CD4-positive, alpha-beta T cell treated with Interleukin-17A for 1 hour (primary cell): ENCODE measurements at places on chromosomes 7 and 10.
A peak's percentile ranks its signal among the peaks of the same experiment; 100 is the strongest.

DNA sequence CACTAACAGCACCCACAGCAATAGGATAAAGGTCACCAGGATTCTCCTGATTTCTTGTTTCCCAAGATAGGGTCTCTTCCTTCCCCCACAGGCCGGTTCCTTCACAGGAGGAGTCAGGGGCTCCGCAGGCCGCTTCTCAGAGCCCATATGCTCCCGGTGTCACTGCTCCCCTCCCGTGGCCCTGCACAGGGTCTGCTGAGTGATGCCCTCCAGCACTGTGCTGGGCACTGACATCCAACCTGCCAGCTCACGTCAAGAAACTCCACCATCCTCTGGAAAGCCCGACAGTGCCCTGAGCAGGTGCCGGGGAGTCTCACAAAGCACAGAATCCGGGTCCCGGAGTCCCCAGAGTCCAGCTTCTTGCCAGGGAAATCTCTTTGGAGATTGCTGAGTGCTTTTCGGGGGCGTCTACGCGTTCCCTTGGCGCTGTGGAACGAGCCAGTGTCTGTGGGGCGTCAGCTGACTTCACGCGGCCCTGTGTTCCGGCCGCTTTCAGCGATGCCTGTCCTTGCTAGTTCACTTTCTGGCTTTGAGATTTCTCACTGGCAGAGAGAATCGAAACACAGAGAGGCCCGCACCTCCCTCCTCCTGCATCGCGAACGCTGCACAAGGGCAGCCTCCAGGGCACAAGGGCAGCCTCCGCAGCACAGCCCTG lies 567.5 kb downstream of the DNAJB6 start:
- no peak for DNase-seq

- DNase-seq = no peak
Measured at GRCh38 chr10:129398711-129399141, 68.3 kb upstream of the MGMT start.

DNA sequence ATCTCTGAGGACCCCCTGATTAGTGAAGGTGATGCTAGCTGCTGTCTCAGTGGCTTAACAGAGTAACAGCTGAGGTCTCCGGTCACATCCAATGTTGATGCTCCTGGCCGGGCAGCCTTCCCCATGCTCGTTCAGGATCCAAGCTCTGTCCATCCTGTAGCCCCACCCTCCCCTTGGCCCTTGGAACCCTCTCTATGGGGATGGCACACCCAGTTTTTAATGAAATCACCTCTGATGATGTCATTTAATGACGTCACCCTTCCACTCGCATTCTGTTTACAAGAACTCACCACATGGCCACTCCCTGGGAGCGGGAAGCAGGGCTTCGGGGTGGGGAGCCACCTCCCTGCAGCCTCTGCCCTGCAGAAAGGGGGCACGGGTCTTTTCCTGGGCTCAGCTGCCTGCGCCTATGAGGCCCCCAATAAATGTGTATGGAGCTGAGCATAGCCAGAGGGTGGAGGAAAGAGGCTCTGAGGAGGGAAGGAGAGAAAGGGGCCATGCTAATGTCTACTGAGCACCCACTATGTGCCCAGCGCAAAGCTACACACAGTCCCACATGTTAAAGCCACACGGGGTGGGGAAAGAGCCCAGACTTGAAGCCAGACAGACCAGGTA lies 95.5 kb downstream of the OAT start:
- no peak for DNase-seq

GRCh38 chr7:3206101-3206500 lies 95.0 kb upstream of the SDK1 start:
- DNase-seq = no peak

DNA sequence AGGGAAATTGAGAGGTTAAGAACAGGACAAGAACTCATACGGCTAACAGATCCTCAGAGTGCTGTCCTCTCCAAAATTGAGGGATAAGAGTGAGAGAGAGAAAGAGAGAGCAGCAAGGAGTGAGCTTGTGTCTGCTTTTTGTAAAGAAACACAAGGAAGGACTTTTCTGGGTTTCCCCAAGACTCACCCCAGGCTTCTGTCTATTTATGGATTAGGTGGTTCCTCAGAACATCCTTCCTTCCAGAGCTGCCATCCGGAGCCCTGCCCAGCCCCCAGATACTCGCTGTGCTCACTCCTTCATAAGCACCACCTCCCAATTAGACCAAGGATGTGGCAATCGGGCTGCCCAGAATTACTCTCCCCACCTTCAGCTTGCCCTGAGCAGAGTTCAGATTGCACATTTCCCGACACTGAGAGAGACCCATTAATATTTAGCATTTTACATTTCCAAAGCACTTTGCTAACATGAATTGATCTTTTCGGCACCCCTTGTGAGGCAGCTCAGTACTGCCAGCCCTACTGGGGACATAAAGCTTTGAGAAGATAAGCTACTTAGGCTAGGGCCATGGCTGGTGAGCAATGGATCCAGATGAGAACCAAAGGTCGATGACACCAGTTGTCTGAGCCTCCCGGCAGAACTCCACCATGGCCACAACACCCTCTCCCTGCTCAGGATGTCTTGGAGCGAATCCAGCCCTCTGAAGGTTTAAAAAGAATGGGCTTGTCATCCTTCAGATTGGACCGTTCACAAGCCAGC lies 19.2 kb upstream of the R3HCC1L start:
- DNase-seq = no peak

- no peak for DNase-seq
Measured at GRCh38 chr10:97623277-97623676, 10.0 kb downstream of the MORN4 start.

DNA sequence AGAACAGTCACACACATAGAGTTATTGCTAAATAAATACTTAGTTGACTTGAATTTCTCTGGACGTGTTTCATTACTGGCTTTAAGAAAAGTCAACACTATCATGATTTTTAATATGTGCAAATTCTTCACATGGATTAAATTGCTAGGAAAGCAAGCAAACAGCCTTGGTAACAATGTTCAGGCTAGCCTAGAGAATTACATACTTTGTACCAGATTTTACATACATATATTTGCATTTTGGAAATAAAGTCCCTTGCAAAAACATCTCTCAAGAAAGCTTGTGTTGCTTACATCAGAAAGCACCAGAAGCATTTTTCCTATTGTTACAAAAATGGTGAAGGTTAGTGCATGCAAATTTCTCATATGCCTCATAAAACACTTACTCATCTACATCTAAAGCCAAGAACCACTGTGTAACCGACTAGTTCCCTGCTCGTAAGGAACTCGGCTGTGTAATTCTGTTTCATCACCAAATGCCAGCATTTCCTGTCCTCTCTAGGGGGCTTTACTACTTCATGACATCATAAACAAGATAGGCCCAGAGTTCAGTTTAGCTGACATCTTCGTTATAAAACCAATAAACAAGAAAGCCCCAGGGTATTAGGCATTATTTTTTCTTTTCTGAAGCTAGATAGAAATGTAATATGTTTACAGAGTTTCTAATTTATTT lies 87.8 kb downstream of the CFAP58 start:
- DNase-seq = no peak

- no peak for DNase-seq
Measured at GRCh38 chr10:7362471-7362870, 48.4 kb downstream of the SFMBT2 start.

DNA sequence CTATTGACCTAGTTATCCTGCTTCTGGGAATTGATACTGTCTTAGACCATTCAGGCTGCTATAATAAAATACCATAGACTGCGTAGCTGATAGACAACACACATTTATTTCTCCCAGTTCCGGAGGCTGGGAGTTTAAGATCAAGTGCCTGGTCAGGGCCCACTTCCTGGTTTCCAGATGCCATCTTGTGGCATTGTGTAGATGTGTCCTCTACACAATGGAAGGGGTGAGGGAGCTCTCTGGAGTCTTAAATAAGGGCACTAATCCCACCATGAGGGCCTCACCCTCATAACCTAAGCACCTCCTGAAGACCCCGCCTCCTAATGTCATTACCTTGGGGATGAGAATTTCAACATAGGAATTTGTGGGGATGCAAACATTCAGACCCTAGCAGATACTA lies 62.4 kb downstream of the SLC35B4 start:
- DNase-seq = no peak

- DNase-seq = peak; percentile 76
Measured at GRCh38 chr7:77351539-77352004, 64.6 kb downstream of the GSAP start.

DNA sequence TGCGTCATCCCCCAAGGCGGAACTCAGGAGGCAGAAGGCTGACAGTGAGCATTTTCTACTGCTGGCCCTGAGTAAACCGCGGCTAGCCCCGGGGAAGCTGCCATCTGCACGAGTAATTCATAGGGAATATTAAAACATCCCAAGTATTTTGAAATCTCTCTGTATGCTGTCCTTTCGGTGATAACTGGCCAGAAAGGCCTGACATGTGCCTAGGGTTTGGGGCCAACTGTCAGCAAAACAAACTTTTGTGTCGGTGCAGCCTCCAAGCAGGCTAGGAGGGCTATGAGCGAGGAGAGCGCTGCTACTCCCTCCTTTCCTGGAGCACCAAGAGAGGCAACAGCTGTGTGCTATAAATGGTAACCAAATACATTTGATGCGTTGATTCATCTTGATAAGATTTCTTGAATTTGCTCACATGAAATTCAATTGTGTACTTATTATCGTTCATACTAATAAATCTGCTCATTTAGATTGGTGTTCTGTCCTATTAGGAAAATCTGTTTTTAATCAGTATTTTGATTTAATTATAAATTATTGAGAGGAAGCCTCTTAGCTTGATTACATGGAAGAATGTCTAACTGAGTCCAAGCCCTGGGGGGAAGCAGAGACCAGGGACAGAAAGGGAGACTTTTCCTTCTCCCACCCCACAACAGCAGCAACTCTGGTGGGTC lies 124.4 kb upstream of the NPS start:
- DNase-seq = no peak

- DNase-seq = peak; percentile 48
Measured at GRCh38 chr7:142345811-142346210, 88.0 kb upstream of the PRSS58 start.

DNA sequence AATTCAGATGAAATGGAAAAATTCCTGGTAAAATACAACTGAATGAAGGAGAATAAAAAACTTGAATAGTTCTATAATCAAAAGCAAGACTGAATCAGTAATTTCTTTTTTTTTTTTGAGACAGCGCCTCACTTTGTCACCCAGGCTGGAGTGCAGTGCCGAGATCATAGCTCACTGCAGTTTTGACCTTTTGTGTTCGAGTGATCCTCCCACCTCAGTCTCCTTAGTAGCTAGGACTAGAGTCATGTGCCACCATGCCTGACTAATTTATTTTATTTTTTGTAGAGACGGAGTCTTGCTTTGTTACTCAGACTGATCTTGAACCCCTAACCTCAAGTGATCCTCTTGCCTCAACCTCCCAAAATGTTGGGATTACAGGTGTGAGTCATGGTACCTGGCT lies 26.1 kb downstream of the SYPL1 start:
- DNase-seq = no peak

DNA sequence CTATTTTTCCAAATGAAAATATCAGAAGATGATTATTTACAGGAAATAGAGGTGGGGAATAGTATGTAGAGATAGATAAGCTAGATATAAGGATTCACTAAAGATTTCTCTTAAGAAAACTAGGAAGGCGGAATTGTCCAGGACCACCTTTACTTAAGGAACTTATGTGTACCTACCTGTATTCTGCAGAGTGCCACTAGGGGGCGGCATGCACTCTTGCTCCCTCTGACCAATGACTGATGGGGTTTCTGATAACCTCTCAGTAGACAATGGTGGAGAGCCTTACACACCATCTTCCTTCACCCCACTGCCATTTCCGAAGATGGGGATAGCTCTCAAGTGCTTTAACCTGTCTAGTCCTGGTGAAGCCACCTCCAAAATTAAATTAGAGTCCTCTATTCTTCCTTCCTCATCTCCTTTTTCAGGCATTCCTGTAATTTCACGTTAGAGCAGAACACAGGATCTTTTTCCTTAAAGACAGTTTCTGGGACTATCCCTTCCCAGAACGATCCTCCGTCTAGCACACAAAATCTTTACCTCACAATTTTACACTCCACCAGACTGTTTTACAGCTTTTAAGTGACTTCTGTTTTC lies 453.1 kb downstream of the SORCS1 start:
- peak; percentile 4 for DNase-seq

GRCh38 chr10:113897693-113898618 lies 43.5 kb downstream of the NHLRC2 start:
- no peak for DNase-seq

DNA sequence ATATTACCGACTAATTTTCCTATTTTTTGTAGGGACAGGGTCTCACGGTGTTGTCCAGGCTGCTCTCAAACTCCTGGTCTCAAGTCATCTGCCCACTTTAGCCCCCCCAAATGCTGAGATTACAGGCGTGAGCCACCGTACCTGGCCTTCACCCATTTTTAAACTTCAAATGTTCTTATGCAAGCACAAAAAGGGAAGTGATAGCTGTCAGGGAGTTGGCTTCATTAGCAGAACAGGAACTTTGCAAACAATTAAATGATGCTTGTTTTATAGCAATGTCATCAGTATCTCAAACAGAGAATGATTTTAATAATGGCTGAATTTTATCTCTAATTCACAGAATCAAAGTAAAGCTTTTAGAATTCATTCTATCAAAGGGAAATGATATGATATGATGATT lies 49.8 kb upstream of the FAM171A1 start:
- DNase-seq = no peak

GRCh38 chr7:66183700-66184099 lies 21.4 kb upstream of the TPST1 start:
- no peak for DNase-seq

DNA sequence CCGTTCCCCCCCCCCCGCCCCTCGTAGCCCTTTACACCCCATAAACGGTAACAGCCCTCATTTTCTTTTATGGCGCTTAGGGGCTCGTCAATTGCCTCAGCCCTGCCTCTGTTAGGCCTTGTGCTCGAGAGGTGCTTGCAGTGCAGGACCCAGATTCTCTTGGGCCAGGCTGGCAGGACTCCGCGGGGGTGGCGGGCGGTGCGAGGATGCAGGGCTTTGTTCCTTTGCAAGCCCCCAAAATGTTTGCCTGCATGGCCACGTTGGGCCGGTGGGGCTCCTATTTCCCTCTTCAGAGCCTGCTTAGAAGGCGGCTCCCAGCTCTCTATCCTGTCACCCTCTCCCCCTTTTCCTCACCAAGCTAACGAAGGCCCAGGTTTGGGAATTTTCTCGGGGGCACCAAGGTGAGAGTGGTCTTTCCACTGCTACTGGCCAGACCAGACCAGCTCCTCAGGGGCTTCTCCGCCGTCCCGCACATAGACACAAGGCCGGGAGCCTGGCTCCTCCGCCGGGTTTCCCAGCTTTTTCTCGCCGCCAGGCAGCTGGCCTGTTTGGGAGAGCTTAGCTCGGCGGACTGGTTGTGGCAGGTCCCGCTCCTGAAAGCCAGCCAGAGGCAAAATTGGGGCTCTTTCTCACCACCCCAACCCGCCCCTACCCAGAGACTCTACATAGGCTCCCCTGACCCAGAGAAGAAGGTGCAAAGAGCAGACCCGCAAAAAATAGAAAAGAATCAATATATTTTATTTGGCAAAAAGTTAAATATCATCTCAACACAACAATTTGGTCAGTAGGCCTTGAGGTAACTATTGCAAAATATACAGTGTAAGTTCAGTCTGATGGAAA lies 3.4 kb downstream of the HOXA9 start:
- no peak for DNase-seq

DNA sequence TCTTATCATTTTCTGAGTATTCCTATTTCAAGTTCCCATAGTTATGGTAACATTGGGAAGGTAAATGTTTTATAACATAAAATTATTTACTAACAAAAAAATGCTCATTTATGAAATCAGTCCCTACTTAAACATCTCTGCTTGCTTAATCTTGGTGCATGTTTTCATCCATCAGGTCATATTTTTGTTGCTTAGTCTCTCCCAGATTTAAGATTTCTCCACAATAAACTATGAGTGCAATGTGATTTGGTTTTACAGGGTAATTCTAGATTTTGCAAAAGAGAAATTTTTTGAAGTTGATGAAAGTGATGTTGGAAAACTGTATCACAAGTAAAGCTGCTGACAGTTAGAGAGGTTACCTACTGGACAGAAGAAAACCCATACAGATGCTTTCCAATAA lies 28.6 kb downstream of the PIK3AP1 start:
- DNase-seq = no peak
